ENCODE measurements at places on chromosomes 4 and X.

GRCh38 chrX:35017284-35017683 lies 74.7 kb downstream of the FAM47B start:
- no peak for DNase-seq

GRCh38 chr4:860561-860960 lies 34.6 kb upstream of the CPLX1 start:
- DNase-seq = no peak

DNA sequence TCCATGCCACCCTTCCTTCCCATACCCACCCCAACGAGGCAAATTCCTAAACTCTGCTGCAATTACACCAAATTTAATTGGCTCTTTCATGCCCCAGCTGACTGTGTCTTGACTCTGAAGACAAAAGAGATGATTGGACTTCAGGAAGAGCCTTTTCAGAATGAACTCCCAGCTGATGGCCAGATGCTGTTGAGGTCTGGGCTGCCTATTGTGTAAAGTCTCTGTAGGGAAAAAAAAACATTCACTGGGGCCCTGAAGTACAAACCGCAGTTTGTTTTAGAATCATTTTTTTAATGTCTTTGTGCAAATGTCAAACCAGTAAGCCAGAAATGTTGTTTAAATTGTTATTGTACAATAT lies 174.8 kb downstream of the HHIP start:
- no peak for DNase-seq

- no peak for DNase-seq
Measured at GRCh38 chr4:32551943-32552342, 1831.8 kb downstream of the PCDH7 start.

GRCh38 chr4:73741031-73741749 lies 821 bp downstream of the CXCL8 start:
- no peak for DNase-seq

GRCh38 chrX:31154946-31155345 lies 83.1 kb upstream of the FTHL17 start:
- no peak for DNase-seq

DNA sequence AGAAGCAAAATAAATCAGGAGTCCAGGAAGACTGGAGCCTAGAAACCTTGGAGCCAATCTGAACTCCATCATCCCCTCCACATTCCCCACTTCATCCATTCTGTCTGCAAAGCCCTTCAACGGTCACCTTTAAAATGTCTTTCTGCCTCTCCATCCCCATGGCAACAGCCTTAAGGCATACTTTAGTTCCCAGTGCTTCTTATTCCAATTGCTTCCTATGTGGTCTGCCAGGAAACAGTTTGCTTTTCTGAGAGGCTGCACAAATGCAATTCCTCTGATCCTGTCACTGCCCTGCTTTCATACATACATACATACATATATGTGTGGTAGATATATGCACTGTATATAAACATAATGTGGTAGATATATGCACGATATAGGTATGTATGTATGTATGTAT lies 786 bp upstream of the MAGEH1 start:
- no peak for DNase-seq

DNA sequence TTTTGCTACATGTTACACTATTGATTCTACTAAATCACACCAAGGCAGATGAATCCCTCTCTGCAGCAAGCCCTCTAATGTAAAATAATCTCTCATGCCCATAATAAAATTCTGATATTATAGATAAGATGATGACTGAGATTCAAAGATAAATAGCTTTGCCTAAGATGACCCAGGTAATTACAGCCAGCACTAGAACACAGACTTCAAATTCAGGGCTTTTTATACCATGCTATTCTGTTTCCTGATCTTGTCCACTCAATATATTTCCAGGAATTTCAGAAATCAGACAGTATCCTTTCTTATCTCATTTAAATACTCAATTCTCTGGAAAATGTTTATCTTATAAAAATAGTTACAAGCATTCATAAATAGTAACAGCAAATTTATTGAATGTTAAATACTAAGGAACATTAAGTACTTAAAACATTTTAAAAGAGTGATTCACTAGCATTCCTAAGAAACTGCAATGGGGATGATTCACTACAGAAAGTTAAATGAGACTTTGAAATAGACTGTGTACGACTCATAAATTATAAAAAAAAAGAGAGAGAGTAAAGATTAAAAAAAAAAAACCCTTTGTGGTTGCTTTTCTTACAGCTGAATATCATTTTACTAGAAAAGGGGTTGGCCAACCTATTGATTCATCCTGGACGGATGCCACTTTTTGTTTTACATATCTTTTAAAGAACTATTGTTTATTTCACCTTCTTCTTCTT lies 45.8 kb upstream of the IL21 start:
- DNase-seq = no peak

- DNase-seq = no peak
Measured at GRCh38 chr4:37400241-37400881, 155.8 kb downstream of the NWD2 start.

- DNase-seq = no peak
Measured at GRCh38 chr4:69147334-69147733, 51.1 kb downstream of the UGT2B7 start.

DNA sequence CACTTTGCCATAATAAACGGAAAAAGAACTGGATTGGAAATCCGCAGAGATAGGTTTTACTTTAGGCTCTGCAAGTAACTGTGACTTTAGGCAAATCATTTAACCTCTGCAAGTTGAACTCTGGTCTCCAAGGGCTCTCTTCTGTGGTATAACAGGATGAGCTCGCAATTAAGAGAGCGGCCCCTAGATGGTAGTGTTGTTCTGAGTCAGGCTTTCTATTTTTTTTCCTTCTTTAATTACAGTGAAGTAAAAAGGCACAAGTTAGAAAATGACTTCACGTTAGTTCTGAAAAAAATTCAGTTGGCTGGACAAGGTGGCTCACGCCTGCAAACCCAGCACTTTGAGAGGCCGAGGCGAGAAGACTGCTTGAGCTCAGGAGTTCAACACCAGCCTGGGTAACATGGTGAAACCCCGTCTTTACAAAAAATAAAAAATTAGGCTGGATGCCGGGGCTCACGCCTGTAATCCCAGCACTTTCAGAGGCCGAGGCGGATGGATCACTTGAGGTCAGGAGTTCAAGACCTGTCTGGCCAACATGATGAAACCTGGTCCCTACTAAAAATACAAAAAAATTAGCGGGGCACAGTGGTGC lies 18.0 kb downstream of the RPS3A start:
- DNase-seq = peak; percentile 48

GRCh38 chr4:165331359-165331758 lies 3.9 kb downstream of the MSMO1 start:
- DNase-seq = no peak

GRCh38 chr4:163651761-163652160 lies 157.3 kb downstream of the TMA16 start:
- DNase-seq = no peak

- no peak for DNase-seq
Measured at GRCh38 chr4:5804656-5805055, 88.2 kb downstream of the CRMP1 start.

DNA sequence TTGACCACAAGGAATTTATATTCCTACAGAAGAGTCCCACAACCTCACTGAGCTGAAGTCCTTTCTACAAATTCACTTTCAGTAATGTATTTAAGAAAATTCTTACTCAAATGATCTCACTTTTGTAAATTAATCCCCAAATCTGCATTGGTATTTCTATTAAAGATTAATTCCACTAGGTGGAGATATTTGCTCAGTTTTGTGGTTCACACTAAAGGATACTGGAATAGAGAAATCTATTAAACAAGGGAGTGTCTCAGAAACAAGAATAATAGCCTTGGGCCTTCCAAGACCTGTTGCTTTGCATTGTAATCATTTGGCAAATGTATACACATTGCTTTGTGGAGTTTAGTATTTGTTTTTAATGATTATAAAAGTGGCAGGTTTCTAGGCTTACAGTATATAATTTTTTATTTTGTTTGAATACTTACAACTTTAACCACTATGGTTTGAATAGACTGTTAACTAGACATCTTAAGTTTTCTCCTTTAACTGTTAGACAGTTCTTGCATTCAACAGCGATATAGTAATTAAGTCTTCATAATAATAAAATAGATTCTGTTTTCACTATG lies 25.9 kb downstream of the CFAP299 start:
- DNase-seq = peak; percentile 27

DNA sequence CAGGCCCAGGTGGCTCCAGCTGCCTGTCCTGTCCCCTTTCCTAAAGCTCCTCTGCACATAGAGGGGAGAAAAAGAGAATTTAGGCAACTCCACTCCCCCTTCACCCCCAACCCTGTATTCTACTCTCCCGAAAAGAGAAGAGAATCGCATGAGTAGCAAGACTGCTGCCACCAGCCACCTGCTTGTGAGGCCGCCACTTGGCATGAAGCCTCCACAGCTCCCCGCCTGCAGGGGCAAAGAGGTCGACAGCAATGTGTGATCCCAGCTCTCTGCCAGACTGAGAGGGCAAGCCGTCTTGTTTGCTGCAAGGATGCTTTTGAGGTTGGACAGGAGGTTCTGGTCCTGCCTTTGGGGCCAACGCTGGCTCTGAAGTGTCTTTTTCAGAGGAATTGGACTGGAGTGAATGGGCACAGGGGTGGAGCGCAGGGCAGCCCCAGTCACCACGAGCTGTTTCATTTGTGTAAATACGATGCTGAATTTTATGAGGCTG lies 77.1 kb downstream of the STARD8 start:
- no peak for DNase-seq

DNA sequence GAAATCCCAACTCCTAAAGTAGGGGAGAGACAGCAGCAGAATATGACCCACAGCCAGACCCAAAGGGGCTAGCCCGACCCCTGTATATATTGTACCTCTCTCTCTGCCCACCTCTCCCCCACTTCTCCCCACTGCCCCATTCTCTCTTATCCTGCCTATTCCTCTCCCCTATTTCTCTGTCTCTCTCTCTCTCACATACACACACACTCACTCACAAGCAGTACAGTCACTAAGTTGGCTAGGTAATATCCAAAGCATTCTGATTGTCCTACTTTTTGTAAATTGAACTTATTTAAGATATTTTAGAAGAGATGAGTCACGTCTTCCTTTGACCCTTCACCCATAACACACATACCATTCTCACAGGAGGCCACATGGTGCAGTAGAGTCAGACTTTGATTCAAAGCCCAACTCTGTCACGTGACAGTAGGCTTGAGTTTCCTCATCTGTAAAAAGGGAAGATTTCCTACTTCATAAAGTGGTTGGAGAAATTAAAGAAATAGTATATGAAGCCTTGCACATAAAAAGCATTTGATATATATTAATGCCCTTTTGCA lies 29.5 kb downstream of the SRPX2 start:
- no peak for DNase-seq

DNA sequence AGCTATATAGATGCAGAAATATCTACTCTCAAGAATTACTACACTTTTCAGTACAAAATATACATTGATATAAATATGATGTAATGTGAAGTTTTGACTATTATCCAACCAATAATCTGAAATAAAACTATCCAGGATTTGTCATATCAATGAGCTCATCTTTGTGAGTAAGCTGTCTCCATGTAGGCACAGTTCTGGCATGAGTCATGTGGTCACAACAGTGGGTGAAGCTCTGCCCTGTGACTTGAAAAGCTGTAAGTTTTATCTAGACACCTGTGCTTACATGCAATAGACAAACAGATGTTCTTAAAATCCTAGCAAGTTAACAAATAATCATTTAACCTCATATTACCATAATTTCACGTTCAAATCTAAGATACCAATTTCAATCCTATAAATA lies 192.7 kb downstream of the GABRG1 start:
- no peak for DNase-seq

GRCh38 chrX:19839770-19840254 lies 47.6 kb downstream of the SH3KBP1 start:
- DNase-seq = no peak

DNA sequence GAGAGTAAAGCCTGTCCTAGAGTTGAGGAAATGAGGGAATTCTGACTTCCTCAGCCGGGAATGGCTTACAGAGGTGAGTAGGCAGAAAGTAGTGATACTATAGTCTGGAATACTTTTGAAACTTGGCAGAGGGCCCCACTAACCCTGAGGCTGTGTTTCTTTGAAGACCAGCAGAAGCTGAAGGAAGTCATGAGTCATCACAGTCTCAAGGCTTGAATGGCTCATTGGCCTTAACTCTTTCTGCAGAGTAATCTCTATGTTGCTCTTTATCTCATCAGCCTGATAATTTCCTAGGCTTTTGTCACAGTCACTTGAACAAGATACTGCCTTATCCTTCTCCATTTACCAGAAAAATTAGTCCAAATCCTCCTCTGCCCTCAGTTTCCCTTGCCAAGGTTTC lies 80.8 kb downstream of the ANKRD50 start:
- peak; percentile 68 for DNase-seq

DNA sequence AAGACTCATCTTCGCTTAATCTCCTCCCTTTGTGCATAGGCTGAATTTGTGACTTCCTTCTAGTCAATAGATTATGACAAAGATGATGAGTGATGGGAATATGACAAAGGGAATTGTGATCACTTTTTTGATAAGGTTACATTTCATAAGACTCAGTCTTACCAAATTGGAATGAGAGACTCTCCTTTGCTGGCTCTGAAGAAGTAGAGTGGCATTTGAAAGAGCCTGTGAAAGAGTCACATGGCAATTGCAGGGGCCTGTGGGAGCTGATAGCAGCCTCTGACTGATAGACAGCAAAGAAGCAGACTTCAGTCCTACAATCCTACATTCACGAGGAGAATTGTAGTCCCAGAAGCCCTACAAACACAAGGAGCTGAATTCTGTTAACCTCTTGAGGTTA lies 44.9 kb upstream of the ADAMTS3 start:
- DNase-seq = no peak

DNA sequence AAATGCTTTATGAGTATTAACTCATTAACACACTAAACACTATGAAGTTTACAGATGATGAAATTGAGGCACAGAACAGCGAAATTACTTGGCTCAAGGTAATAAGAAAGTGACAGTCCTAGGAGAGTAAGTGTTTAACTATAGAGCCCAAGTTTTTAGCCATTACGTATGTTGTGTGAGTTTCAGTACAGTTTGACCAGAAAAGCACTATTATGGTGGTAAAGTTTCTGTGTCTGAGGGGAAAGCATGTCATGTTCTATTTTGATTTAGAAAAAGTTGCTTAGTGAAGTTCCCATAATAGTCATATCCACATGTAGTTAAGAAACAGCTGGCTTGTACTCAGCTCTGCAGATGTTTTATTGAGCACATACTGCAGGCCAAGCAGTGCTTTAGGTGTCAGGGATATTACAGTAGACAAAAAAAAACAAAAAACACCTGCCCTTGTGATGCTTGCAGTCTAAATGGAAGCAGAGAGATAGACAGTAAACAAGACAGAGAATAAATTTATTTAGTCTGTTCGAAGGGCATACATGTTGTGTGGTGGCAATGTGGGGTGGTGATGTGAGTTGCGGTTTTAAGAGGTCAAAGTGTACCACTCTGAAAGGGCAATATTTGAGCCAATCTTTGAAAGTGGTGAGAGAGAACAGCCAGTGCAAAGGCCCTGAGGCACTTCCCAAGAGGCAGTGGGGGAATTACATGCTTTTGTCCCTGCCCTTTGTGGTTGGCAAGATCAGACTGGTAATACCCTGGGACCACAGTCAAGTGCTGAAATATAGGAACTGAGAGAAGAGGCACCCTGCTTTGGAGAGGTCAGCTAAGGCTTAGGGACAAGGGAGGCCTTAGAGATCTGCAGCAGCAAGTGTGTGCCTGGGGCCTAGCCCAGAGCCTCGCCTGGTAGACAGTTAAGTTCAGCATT lies 6.2 kb downstream of the TMEM131L start:
- DNase-seq = no peak

- no peak for DNase-seq
Measured at GRCh38 chr4:37464373-37465128, 220.0 kb downstream of the NWD2 start.
